AG08395 (cell line): ENCODE measurements at places on chromosomes 16 and 17.

GRCh38 chr17:76394166-76394565 is 9.8 kb downstream of the SPHK1 start:
- DNase-seq = no peak

DNA sequence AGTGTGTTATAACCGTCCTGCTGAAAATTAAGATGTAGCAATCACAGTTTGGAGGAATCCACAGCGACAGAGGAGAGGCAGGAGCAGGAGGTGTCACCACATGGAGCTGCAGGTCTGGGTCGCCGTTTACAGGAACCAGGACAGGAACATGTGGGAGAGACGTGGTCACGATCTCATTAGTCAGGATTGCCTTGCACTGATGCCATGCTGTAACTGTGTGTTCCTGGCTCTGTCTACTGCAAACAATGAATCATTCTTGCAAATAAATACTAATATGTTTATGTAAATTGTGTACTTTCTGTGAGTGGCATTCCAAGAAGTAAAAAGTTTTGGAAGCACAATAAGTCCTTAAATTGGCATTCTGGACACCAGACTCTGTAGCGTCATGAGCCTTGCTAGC is 271.8 kb downstream of the CPPED1 start:
- peak; percentile 15 for DNase-seq

DNA sequence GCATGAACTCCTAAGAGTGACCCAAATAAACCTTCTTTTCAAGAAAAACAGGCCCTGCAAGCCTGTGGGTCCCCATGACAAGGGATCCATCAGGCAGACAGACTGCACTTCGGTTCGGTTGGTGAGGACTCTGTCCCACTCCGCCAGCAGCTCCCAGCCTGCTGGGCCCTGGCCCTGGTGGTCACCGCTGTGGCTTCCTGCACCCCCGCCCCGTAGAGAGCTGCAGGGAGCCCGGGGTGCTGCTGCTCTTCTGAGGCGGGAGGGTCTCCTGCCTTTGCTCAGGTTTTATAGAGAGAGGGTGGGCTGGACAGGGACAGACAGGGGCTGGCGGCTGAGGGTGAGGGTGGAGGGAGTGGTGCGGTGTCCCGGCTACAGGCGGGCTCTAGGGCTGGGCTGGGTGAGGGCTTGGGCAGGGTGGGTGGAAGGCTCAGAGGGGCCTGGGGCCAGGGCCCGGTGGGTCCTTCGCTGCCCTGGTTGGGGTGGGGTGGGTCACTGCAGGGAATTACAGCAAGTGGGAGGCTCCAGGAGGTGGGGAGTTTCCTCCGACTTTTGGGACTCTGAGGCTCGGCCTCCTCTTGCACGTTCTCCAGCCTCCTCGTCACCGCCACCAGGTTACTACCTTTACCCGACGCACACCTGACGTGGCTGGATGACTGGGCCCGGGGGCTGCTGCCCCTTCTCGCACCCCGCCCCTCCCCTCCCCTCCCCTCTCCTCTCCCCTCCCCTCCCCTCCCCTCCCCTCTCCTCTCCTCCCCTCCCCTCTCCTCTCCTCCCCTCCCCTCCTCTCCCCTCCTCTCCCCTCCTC is 90.2 kb upstream of the CBX4 start:
- no peak for DNase-seq

DNA sequence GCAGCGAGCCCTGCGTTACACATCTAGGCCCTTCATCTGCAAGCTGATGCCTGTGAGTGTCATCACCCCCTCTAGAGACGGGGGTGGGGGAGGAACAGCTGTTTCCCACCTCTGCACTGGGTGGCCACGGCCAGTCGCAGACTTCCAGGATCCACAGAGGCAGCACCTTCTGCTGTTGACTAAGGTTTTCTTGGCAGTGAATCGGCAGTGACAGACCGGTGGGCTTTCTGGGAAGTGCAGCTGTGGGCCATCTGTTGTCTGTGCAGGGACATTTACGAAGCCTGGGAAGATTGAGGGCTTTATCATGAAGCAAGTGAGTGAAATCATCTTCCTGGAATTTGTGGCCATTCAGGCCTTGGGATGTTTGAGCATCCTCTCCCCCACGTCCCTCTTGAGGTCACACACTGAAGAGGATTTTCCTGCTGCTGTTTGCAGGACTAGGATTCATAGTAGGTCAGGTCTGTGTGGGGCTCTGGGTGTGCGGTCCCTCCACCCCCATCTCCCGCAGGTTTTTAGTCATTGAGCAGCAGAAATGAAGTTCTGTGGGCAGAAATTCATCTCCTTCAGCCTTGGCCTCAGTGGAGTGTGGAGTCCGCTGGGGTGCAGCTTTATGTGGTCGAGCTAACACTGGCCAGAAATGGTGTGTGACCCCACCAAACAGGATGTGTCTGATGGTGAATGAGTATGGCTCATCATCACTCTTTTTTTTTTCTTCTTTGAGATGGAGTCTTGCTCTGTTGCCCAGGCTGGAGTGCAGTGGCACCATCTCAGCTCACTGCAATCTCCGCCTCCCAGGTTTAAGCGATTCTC is 12.0 kb downstream of the PGS1 start:
- DNase-seq = peak; percentile 91

DNA sequence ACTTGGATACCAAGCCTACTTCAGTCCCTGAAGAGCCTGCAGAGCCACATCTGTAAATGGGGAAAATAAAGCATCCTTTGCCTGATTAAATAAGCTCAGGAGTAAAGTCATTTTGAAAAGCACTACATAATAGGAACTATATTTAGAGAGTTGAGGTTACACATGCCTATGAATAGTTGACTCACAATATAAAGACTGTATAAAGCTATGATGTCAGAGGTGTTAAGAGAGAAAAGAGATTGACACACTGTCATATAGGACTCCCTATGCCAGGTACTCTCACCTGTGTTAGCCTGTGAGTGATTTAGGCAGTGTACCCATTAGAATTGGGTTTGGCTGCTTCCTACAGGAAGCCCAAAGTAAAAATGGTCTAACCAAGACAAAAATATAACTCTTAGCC is 87.7 kb upstream of the CRHR1 start:
- no peak for DNase-seq

GRCh38 chr17:35167666-35168065 is 20.0 kb downstream of the UNC45B start:
- peak; percentile 26 for DNase-seq

DNA sequence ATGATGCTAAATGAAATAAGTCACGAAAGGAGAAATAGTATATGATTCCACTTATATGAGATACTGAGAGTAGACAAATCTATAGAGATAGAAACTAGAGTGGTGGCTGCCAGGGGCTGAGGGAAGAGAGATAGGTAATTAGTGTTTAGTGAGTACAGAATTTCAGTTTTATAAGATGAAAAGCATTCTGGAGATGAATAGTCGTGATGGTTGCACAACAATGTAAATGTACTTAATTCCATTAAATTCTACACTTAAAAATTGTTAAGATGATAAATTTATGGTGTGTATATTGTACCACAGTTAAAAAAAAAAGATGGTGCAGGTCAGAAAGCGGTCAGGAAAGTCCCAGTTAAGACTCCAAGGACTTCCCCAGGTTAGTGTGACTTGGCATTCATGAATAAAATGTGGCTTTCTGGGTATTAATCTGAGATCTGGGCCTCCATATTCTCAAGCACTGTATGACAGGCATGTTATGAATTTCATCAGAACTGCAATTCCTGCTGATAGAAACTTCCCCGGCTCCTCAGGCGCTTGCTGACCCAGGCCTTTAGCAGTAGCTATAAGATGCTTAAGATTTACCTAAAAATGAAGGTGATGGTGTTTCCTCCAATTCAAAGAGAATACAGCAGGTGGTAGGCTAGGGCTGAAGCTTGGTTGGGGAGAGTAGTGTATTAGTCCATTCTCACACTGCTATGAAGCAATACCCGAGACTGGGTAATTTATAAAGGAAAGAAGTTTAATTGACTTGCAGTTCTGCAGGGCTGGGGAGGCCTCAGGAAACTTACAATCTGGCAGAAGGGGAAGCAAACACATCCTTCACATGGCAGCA is 115.3 kb upstream of the SOX9 start:
- DNase-seq = no peak

GRCh38 chr16:67198238-67198734 is 645 bp upstream of the ELMO3 start:
- DNase-seq = peak; percentile 73

GRCh38 chr17:17605729-17606088 is 14.2 kb upstream of the PEMT start:
- peak; percentile 76 for DNase-seq

- no peak for DNase-seq
Measured at GRCh38 chr17:81336930-81337325, 41.8 kb upstream of the SLC38A10 start.

GRCh38 chr16:88426018-88426417 is 27.1 kb upstream of the ZFPM1 start:
- DNase-seq = no peak

- no peak for DNase-seq
Measured at GRCh38 chr16:21159281-21159951, 942 bp downstream of the LDAF1 start.

- DNase-seq = peak; percentile 31
Measured at GRCh38 chr17:45794840-45795239, 10.7 kb downstream of the CRHR1 start.

DNA sequence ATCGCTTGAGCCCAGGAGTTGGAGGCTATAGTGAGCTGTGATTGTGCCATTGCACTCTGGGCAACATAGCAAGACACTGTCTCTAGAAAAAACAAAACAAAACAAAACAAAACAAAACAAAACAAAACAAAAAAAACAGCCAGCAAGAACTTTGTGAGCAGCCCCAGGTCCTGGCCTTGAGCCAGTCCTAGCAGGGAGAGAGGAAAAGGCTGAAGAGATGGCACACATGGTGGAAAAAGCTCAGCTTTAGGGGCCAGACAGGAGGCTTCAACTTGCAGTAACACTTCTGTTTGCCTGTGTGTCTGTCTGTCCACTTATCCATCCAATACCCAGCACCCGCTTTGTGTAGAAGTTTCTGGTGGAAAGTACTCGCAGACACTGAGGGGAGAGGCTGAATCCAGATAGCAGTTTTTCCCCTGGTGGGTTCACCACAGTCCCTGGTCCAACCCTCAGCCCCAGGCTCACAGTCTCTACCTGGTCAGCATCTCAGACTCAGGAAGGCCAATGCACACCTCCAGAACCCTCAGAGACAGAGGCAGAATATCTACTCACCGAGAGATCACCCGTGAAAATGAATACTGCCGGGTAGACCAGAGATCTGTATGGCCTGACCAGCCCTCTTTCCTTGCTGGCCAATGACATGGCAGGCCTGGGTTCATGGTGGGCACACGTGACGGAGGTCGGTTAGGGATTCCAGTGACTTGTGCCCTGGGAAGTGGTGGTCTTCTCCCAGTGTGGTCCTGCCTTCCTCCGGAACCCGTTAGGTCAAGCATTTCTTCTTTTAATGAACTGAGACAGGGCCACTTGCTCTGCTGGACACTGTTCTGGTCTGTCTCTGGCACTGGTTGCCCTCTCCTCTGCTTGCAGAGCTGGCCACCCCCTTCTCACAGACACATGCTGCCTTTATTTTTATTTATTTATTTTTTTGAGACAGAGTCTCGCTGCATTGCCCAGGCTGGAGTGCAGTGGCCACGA is 79.5 kb upstream of the DNAJA2 start:
- no peak for DNase-seq

DNA sequence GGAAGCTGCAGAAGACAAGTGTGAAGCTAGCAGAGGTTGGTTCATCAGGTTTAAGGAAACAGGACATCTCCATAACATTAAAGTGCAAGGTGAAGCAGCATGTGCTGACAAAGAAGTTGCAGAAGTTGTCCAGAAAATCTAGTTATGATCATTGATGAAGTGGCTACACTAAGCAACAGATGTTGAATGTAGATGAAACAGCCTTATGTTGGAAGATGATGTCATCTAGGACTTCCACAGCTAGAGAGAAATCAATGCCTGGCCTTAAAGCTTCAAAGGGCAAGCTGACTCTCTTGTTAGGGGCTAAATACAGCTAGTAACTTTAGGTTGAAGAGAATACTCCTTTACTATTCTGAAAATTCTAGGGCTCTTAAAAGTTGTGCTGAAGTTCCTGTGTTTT is 340.2 kb upstream of the SOX9 start:
- no peak for DNase-seq

DNA sequence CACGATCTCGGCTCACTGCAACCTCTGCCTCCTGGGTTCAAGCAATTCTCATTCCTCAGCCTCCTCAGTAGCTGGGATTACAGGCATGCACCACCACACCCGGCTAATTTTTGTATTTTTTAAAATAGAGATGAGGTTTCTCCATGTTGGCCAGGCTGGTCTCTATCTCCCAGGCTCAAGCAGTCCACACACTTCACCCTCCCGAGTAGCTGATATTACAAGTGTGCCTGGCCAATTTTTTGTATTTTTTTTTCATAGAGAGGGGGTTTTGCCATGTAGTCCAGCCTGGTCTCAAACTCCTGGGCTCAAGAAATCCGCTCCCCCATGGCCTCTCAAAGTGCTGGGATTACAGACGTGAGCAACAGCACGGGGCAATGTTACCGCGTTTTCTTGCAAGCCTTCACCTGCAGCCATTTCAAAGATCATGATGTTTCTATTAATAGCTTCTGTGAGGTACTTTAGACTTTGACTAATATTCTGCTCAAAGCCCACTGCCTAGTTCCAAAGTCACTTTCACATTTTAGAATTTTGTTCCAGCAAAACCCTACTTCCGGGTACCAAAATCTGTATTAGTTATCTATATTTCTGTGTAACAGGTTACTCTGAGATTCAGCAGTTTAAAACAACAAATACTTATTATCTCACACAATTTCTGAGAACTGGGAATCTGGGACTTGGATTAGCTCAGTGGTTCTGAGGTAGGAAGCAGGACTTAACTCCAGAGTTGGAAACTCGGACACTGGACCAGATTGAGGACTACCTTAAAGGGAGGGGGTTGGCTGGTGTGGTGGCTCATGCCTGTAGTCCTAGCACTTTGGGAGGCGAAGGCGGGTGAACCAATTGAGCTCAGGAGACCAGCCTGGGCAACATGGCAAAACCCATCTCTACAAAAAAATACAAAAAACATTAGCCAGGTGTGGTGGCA is 12.0 kb upstream of the MED13 start:
- DNase-seq = no peak

GRCh38 chr16:2473446-2473926 is 1.4 kb upstream of the TBC1D24 start:
- DNase-seq = no peak

- no peak for DNase-seq
Measured at GRCh38 chr17:78525511-78526160, 51.6 kb downstream of the DNAH17 start.

DNA sequence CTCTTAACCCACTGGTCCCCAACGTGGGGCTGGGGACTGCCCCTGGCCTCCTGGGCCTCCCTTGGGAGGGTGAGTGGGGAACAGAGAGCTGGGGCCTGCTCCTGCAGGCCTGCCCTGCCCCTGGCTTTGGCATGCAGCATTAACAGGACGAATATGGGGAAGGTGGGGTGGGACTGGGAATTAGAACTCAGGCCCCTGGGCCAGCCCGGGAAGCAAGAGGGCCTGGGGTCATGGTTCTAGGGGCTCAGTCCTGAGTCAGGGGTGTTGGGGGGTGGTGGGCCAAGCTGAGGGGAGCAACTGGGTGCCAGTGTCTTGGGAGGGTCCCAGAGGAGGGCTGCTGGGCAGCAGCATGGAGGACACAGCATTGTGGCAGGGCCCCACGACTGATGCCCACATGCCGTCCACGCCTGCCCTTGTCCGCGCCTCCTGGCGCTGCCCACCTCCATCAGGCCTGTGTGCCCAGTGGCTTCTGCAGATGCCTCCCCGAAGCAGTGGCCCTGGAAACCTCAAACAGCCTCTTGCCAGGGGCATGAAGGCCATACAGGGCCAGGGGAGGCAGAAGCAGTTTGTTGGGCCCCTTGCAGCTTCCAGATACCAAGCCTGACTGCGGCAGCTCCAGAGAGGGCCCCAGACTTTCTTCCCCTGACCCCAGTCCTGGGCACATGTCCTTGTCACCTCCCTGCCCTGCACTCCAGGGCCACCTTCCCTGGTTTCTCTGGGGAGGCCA is 4.8 kb downstream of the MAP2K3 start:
- no peak for DNase-seq
